ENCODE measurements at places on chromosomes 2 and 18.
A peak's percentile ranks its signal among the peaks of the same experiment; 100 is the strongest.

- DNase-seq: no peak
These were observed 398.9 kb downstream of the RND3 start for GRCh38 chr2:150088538-150088937.

DNA sequence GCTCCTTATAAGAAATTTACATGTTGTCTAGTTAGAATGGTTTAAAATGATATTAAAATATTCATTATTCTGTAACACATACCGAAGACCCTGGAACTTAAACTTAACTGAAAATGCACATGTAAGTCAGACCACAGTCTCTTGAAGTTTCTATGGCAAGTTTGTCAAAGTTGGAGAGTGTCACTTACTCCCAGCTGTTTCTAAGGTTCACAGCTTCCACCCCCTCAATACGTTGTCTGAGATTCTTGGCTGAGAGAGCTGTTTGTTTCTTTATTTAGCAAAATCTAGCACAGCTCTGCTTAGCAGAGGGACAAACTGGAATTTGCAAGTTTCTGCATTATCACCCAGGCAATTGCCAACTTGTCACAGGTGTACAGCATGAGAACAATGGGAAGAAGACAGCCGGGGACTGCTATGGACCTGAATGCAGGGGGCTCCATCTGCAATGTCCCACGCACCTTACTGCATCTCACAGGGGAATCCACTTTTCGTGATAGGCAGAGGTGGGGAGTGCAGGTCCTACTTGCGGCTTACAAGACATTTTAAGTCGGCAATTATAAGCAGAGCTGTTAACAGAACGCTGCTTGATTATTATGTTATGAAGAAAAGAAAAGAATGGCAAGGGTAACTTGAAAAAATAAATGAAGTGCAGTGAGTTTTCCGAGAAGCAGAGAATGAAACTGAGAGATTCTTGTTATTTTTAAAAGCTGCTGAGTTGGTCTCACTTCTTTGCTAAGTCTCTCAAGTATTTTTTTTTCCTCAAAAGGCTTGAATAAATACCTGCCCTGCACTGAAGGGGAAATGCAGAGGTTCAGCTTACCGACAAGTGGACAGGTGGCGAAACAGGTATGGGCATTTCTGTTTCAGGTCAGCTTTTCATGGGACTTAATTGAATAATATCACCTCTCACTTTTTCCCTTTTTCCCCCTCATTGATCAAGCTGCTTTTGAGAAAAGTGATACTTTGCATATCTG is 1072.1 kb upstream of the FANCL start:
- DNase-seq: no peak

- DNase-seq: no peak
These were observed 138.9 kb downstream of the PMAIP1 start for GRCh38 chr18:60038731-60039130.

DNA sequence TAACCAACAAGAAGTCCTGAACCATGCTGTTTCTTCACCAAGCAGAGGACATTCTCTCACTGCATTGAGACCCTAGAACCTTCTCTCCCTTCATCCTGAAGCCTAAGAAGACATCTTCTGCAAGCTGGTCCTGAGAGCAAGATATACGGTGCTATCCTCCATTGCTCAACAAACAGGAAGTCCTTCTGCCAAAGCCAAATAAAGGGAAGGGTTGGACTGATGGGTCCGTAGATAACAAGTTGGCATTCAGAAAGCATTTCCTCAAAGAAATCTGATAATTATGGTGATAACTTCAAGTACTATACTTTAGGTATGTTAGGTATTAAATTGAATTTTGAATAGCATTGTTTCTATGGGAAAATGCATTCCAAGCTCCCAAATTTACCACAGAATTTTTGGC is 23.3 kb downstream of the GRB14 start:
- no peak for DNase-seq

- no peak for DNase-seq
These were observed 658.9 kb upstream of the SYT4 start for GRCh38 chr18:43936176-43936575.

GRCh38 chr2:33056170-33056569 is 109.4 kb downstream of the LTBP1 start:
- no peak for DNase-seq

DNA sequence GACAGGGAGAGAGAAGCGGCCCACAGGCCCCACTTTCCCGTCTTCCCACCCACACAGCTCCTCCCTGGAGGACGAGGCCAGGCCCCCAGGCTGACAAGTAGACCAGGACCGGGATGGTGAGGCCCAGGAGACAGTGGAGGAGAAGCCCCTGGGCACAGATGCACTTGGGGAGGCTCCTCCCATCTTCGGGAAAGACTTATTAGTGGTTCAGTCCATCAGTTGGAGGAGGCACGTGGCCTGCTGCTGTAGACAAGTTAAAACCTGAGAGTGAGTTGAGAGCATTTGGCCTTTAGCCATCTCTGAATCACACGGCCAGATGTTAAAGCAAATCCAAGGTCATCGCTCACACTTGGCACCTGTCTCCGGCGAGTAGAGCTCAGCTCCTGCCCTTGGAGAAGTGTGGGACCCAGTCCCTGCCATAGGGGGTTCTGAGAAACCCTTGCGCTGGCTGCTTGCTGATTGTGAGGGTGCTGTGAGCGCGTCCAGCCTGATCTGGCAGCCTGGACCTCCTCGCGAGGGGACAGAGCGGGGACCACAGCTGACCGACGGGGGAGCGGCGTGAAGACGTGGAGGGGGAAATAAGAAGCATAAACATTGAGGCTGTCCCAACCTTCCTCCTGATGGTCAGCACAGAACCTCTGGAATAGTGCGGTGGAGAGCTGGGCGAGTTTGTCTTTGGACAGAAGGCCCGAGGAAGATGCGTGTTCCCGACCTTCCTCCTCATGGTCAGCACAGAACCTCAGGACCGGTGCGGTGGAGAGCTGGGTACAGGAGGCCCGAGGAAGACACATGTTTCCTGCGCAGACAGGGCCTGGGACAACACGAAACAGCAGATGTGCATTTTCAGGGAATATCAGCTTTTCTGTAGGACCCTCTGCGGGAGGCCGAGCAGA is 24.7 kb upstream of the ALLC start:
- DNase-seq: peak; percentile 43

- no peak for DNase-seq
These were observed 11.3 kb downstream of the LRPPRC start for GRCh38 chr2:43984533-43984932.

GRCh38 chr2:166610180-166610912 is 116.3 kb upstream of the SCN7A start:
- no peak for DNase-seq

- no peak for DNase-seq
These were observed 349.9 kb downstream of the THSD7B start for GRCh38 chr2:137115081-137115794.

DNA sequence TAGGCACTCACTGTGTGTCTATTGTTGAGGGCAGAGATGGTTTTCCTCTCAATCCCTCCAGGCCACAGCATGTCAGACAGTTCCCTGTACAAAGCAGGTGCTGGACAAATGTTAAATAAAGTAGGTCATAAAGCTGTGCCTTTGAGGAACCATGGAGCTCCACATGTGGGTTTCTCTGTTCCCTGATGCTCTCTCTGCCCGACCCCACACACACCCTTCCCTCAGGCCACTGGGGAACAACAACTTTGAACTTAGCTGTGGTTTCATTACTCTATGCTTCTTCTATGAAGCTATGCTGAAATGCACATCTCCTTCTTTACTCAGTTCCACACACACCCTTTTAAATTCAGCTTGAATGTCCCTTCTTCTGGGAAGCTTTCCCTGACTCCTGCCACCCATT is 415.3 kb downstream of the HRH4 start:
- DNase-seq: no peak

GRCh38 chr2:21916934-21917522 is 793.3 kb downstream of the TDRD15 start:
- DNase-seq: no peak

GRCh38 chr2:226618875-226619605 is 180.6 kb downstream of the IRS1 start:
- no peak for DNase-seq

DNA sequence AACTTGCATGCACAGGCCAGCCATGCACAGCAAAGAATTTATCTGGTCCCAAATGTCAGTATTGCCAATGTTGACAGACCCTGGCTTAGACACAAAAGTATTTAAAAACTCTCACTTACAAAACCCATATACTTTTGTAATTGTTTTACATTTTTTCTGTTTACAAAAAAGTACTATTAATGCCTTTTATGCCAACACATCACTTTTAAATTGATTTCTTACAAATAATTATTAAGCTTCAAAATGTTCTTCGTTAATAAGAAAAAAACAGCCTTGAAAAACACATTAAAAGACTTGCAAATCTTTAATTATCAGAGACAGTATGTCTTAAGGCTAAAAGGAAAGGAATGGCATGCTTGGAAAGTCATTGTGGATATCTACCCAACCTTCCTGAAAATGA is 181.3 kb upstream of the TWIST2 start:
- DNase-seq: no peak

DNA sequence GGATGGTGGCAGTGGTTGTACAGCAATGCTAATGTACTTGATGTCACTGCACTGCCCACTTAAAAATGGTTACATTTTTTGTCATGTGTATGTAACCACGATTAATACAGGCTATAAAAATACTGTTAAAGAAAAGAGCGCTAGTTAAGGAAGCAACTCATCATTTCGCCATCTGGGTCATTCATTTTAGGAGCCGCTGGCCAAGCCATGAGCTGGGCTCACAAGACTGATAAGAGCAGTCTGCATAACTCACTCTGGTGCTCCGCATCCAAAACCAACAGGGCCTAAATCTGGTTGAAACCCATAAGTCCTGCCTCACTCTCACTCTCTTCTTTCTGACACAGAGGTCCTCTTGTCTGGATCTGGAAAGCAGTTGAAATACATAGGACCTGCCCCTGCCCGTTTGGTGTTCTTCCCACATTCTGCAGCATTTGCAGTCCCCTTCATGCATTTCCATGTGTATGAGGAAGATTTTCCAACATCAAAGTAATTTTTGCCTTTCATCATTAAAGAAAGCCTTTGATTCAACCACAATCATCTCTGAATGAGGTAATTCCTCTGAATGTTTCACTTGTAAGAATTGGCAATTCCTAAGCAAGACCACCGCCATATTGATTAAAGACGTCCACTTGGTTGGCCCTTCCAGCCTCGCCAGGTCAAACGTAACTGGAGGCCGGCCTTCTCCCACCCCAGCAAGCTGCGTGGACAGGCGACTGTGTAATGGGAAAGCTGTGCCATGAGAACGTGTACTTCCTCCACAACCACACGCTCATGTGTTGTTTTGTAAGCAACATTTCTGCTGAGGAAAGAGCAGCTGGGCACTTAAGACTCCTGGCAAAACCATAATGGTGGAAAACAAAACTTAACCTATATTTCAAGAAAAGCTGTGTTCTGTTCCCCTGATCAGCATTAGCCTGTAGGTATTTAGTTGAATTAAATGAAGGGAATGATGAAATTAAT is 112.2 kb downstream of the VAPA start:
- DNase-seq: no peak

DNA sequence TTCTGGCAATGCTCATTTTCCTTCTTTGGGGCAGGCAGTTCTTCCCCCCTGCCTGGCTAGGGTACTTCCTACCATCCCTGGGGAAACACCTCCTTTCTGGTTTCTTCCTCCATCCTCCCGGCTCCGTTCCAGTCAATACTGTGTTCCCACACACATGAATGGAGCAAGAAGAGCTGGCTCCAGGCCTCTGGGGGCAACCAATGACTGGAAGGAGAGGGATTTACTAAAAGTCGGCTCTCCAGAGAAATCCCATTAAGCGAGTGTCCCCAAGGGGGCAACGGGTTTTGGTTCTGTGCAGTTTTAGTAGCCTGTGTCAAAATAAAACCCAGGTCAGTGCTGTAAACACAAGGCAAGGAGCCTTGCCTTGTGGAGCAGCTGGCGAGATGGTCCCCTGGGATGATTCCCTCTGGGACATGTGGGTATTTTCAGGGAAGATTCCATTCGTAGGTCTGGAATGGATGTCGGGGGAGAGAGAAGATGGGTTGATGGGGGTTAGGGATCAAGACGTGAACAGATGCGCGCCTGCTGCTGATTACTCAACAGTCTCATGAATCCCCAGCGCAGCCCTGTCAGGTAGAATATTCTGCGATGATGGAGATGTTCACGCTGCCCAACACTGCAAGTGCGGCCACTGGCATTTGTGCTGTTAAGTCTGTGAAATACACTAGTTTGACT is 32.0 kb downstream of the EMILIN2 start:
- DNase-seq: no peak

DNA sequence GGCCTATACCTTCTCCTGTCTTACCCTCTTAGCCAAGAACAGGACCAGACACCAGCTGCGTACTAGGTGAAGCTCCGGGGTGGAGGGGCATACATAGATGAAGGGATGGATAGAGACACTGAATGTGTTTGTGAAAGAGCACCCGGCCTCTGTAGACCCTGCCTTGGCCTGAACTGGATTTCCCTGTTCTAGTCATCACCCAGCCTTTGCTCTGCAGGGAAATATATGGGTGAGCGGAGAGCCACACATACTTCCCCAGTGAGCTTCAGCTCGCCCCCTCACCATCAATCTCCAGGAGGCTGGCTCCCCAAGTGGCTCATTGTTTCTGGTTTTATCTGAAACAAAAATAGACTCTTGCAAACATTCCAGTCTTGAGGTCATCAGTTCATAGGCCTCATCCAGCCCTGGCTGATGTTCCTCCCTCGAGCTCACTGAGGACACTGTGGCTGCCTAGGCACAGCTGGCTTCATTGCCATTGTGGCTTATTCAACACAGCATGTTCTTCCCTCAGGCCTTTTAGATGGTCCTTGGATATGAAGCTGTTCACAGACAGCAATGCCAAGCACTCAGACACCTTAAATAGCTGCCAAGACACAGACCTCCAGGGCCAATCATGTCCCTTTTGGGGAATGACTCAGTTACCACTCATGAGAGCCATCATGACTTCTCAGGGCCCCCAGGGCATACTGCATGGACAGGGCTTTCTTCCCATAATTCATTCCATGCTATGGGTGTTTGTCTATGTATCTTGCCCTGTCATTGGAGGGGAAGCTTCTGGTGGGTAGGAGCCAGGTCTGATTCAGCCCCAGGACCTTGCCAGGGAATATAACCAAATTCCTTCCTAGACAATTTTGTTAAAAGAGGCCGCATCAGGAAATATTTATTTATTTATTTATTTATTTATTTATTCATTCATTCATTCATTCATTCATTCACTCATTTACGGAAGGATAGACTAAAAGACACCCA is 82.4 kb downstream of the TTC32 start:
- no peak for DNase-seq
